ENCODE measurements at places on chromosomes 11 and 22.

- DNase-seq = peak; percentile 72
These were observed 3.9 kb downstream of the DERL3 start for GRCh38 chr22:23834793-23835483.

GRCh38 chr11:59259867-59260475, 47.2 kb upstream of the MPEG1 start:
- DNase-seq = no peak

DNA sequence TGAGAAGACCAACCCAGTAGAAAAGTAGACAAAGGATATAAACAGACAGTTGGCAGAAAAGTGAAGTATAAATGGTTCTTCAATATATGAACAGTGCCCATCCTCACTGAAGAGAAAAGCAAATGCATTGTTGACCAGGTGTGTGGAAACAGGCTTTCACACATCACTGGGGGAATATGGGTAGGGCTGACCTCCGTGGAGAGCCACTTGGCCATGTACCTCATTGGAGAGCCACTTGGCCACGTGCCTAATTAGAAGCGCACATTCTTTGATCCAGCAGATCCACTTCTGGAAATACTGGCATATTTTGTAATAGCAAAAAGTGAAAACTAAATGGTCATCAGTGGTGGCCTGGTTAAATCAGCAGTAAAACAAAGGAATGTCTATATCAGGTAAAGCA, 43.2 kb downstream of the PPP6R3 start:
- no peak for DNase-seq

DNA sequence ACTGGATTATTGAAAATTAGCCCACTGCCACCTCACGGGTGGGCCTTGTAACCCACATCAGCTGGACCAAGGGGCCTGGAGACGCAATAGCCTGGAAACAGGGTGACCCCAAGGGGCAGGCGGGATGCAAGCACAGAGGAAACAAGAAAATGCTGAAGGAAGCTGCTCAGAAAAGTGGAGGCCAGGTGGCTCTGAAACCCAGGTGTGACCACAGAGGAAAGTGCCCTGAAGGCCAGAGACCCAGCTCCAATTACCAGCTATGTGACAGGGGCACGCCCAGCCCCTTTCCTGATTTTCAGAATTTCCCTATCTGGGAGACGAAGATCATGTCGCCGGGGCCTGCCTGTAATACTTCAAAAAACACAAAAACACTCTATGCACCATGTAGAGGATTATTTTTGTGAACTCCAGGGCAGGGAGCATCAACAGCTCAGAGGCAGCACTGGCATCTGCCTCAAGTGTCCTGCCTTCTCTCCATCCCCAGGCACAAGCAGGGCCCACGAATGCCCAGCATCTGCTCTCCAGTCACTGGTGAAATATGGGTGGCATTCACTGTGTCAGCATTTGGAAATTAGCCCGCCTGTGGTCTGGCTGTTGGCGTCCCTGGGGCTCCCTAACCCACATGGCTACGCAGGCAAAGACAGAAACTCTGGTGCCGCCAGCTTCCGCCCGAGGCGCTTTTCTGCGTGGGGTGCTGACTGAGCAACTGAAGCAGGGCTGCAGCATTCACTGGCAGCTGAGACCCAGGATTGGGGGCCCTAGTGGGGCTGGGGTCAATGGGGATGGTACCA, 6.3 kb downstream of the KCNJ1 start:
- no peak for DNase-seq

DNA sequence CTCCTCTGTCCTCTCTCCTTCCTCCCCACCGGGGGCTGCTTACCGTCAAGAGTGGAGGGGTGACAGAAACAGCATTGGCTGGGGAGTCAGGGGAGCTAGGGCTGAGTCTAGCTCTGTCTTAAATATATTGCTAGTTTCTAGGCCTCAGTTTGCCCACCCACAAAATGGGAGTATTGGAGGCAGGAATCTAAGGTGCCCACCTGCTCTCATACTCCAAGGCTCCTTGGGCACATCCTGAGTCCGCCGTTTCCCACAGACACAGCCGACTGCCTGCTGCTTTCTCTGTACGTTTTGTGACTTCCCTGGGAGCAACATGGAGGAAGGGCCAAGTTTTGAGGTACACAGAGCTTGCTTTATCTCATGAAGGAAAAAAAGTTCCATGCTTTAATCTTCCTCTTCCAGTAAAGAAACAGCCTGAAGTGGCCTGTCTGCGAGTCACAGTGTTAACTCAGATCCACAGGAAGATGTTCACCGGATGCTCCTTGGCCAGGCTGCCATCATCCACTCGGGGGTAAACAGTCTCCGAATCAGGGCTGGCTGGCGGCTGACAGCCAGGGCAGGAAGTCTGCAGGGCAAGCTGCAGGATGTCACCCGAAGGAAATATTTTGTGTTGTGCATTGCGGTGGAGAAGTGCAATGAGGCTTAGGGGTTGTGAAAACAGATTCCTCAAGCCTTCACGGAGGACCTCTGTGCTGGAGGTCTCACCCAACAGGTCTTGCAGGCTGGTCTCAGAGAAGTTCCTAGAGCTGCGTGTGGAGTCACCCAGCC, 11.0 kb upstream of the CERK start:
- DNase-seq = peak; percentile 64

DNA sequence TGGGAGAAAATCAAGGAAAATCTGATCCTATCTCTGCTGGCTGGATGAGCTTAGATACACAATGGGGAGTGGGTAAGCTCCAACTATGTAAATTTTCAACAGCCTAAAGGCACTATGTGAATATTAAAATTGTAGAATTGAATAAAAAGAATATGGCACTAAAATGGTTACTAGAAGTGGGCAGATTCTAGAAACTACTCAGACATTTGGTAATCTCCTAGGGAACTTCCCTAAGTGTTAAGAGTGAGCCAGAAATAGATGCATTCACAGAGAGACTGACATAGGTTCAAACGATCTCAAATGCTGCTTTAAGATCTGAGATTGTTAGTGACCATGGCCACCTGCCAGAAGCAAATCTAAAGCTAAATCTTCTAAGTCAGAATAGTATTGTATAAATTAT, 4.3 kb upstream of the OR52E1 start:
- DNase-seq = no peak

- DNase-seq = no peak
These were observed 71.8 kb downstream of the PDE2A start for GRCh38 chr11:72602250-72602904.

GRCh38 chr11:63710476-63711217, 29.3 kb downstream of the RTN3 start:
- no peak for DNase-seq

DNA sequence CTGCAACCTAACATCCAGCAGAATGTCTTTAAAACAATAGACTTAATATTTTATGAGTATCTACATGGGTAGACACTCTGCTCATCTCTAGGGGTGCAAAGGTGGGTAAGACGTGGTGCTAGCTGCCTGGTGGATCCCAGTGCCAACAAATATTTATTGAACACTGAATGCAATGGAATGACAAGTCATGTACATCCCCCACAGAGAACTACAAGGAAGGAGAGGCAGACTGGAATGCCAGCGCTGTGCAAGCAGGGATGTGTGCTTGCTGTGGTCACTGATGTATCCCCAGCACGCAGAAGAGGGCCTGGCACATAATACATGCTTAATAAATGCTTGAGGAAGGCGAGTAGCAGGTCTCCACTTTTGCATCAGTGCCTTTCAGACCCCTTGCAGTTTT, 61.9 kb downstream of the CD6 start:
- DNase-seq = no peak

DNA sequence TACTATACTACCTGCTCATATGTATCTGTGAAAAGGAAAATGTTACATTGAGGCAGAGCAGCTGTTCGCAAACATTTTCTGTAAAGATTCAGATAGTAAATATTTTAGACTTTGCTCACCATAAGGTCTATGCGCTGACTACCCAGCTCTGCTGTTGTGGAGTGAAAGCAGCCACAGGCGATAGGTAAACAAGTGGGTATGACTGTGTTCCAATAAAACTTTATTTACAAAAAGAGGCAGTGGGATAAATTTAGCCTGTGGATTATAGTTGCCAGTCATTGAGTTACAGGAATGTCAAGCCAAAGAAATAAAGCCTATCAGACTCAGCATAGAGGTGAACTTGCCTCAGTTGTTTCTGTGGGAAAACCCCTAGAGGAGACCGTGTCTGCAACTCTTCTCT, 487.7 kb upstream of the API5 start:
- DNase-seq = no peak

DNA sequence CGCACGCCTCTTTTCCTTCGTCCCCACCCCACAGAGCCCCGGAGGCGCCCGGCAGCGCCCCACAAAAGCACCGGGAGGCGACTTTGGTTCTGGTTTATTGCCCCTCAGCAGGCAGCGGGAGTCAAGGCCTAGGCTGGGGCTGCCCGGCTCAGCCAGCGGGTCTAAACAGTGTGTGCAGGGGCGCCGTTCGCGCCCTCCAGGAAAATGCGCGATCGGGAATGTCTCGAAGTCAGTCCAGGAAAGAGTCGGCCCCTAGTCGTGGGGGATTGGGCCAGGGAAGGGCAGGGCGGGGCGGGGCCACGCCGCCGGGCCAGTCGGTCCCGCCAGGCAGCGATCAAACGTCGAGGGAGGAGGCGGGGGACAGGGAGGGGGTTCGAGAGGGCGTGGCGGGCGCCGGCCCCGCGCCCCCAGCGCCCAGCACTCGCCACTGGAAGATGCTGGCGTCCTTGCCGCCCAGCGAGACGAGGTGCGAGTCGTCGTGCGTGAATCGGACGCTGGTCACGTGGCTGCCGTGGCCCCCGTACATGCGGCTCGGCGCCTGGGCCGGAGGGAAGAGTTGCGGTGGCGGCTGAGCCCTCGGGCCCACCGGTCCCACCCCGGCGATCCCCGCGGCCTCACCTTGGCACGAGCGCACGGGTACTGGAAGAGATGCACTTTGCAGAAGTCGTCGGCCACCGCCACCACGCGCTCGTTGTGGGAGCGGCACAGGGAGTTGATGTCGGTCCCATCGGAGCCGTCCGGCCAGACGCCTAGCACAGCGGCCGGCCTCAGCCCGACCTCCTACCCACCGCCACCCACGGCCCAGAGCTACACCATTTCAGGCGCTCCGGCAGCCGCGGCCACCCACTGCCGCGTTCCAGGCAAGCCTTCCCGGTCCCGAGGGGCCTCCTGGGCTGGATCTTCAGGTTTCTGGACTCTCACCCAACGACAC, 741 bp upstream of the MTA2 start:
- peak; percentile 84 for DNase-seq

GRCh38 chr11:48210052-48210451, 6.6 kb upstream of the OR4B1 start:
- DNase-seq = no peak

DNA sequence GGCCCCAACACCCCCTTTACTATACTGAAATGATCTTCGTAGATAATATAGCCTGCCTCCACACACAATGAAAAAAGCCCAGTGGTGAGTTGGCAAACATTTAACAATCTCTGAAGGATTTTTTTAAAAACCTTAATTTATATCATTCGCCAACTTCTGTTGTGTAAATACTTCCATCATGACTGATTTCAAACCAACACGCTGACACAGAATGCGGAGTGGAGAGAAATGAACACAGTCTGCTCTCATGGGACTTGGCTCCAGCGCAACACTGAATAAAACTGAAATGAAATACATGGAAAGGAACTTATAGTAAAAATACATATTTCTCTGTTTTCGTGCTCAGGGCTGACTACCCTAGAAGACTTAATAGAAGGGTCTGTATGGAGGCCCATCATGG, 61.3 kb upstream of the WNT11 start:
- no peak for DNase-seq

DNA sequence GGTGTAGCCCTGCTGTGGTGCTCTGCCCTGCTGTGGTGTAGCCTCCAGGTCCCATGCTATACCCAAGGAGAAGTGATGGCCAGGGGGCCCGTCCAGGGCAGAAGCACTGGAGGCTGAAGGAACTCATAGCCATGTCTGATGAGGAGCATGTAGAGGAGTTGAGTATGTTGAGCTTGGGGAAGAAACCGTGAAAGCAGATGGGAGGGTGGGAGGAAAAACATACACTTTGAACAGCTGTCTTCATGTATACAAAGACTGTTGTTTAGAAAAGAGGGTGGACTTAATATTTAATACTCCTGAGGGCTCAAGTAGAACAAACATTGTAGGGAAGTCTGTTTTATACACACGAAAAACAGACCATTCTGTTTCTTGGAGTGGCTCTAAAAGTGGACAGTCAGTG, 26.6 kb upstream of the TTC12 start:
- DNase-seq = no peak

DNA sequence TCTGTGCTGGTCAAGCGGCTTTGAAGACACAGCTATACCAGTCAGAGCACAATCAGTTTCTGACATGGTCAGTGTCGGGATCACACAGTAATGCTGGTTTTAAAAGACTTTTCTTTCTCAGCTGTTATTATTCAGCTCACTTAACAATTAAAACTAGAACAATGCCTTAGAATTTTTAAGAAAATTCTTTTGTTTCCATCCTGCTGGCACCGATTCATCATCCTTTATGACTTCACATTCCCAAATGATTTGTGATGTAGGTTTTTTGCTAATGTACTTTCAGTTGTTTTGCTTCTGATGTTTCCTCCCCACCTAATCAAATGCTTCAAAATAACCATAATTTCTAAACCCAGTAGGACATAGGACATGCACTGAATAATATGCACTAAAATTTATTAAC, 34.5 kb upstream of the OLFML1 start:
- no peak for DNase-seq

DNA sequence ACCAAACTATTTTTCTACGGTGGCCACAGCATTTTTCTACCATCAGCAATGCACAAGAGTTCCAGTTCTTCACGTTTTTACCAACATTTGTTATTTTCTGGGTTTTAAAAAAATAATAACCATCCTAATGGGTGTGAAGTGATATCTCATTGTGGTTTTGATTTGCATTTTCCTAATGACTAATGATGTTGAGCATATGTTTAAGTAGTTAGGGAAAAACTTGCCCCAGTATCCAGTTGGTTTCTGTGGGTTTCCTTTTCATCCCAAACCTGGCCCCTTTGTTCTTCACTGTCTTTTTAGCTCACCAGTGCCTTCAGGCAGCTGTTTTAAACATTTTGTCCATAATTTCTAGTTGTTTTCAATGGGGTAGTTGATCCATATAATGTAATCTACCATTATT, 14.7 kb upstream of the PTS start:
- DNase-seq = no peak

- no peak for DNase-seq
These were observed 423.4 kb upstream of the CCDC179 start for GRCh38 chr11:23283666-23284065.
